ENCODE measurements at places on chromosomes 7 and 10.

- no peak for DNase-seq
Measured at GRCh38 chr10:29879862-29880261, 179.5 kb downstream of the JCAD start.

GRCh38 chr7:107201795-107202450 is 33.1 kb downstream of the HBP1 start:
- DNase-seq: no peak

- DNase-seq: peak; percentile 28
Measured at GRCh38 chr7:102286237-102287110, at the start of gene SH2B2. TSS of gene SH2B2 (plus strand) at chr7:102286868. CDS start at chr7:102300551, 13,683 bp downstream.

DNA sequence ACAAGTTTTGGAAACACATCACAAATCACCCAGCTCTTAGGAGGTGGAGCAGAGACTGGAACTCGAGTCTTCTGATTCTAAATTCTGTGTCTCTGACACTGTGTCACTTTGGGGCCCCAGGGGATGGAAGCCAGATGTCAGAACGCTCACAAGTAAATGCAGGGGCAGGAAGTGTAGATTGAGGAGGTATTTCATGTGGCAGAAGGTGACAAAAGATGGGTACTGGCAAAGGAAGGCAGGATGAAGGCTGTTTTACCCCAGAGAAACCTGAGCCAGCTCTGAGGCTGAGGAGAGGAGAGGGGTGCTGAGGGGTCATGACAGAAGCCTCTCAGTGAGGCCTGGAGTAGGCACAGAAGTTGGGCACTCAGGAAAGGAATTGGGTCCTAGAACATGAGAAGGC is 6.0 kb upstream of the PURB start:
- no peak for DNase-seq

GRCh38 chr7:120814253-120814939 is 43.5 kb downstream of the TSPAN12 start:
- DNase-seq: no peak
